HT-29 (cell line): ENCODE measurements at places on chromosomes 4 and X.

- no peak for DNase-seq
These were observed 110.1 kb downstream of the LARP7 start for GRCh38 chr4:112747036-112747435.

- DNase-seq, result peak; percentile 77
These were observed 1.7 kb downstream of the SPRY1 start for GRCh38 chr4:123398066-123398852.

DNA sequence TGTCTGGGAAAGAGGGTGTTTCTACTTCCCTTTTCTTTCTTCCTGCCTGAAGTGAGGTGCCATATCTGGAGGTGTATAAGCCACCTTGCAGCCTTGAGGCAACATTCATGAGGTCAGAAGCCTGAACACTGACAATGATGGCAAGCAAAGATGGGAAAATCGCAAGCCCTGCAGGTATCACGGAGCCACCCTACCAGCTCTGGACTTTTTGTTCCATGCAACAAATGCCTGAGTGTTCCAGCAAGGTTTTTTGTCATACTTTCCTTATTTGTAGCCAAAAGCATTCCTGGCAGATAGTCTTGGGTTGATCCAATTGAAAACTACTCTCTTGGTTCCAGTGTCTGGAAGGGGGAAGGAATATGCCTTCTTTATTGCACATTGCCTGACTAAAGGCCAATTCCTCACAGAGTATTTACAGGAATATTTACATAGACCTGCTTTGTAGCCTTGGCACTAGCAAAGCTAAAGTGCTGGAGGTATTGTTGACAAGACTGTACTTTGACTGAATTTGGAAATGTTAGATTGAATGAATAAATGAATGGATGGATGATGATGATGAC, 14.4 kb upstream of the SOD3 start:
- DNase-seq, result peak; percentile 13

- DNase-seq, result no peak
These were observed 11.5 kb downstream of the CLCN4 start for GRCh38 chrX:10168226-10168625.

GRCh38 chr4:73231518-73232487, 26.8 kb downstream of the ANKRD17 start:
- DNase-seq, result no peak

- no peak for DNase-seq
These were observed 36.3 kb upstream of the RBPJ start for GRCh38 chr4:26284536-26284935.
